ENCODE measurements at places on chromosomes 2 and 18.
A peak's percentile ranks its signal among the peaks of the same experiment; 100 is the strongest.

DNA sequence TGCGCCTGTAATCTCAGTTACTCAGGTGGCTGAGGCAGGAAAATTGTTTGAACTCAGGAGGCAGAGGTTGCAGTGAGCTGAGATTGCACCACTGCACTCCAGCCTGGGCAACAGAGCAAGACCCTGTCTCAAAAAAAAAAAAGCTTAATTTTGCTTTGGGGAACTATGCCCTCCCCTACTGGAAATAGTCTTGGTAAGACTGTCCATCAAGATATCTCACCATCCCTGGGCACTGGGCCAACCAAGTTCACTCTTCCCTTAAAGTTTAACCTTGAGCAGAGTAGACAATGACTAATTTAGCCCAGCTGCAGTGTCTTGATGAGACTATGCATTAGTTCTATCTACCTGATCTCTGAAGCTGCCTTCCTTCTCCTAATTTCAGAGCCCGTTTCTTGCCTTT, 44.7 kb downstream of the ASXL2 start:
- DNase-seq: no peak

GRCh38 chr2:1731963-1732768, 12.1 kb downstream of the PXDN start:
- no peak for DNase-seq

DNA sequence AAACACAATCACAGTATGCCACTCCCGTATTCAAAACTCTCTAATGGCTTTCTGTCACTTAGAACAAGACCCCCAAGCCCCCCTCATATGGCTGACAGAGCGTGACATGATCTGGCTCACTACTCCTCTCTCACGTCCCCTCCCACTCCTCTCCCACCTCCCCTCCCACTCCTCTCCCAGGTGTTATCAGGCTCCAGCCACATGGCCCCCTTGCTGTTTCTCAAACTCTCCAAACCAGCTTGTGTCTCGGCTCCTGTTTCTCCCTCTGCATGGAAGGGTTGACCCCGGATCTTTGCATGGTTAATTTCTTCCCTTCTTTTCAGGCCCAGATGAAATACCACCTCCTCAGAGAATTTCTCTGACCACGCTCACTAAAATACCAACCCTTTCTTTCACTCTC, 180.8 kb downstream of the SLC8A1 start:
- DNase-seq: no peak

- DNase-seq: no peak
Measured at GRCh38 chr2:190537765-190538164, 3.2 kb upstream of the NEMP2 start.

DNA sequence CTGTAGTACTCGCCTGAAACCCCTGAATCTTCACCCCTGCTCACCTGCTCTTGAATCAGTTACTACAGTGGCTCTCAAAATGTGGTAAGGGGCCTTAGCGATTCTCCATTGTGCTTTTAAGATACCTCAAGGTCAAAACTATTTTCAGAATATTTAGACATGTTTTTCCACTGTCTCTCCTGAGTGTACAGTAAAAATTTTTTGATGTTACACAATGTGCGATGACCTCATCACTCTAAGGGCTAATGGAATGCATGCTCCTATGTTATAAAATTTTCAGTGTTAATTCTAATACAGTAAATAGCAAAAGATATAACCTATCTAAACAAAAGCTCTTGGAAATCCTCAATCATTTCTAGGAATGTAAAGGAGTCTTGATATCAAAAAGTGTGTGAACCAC, 336.9 kb upstream of the PKDCC start:
- DNase-seq: no peak

GRCh38 chr18:56632070-56633022, 6.0 kb downstream of the TXNL1 start:
- no peak for DNase-seq

GRCh38 chr2:10271946-10272345, 30.8 kb upstream of the HPCAL1 start:
- no peak for DNase-seq

GRCh38 chr18:8526332-8526731, 82.9 kb upstream of the RAB12 start:
- no peak for DNase-seq

- peak; percentile 35 for DNase-seq
Measured at GRCh38 chr2:197286805-197287595, 23.6 kb downstream of the ANKRD44 start.

- no peak for DNase-seq
Measured at GRCh38 chr2:159322419-159322818, 35.9 kb upstream of the WDSUB1 start.

GRCh38 chr2:200839513-200839912, 24.9 kb downstream of the CLK1 start:
- DNase-seq: no peak

DNA sequence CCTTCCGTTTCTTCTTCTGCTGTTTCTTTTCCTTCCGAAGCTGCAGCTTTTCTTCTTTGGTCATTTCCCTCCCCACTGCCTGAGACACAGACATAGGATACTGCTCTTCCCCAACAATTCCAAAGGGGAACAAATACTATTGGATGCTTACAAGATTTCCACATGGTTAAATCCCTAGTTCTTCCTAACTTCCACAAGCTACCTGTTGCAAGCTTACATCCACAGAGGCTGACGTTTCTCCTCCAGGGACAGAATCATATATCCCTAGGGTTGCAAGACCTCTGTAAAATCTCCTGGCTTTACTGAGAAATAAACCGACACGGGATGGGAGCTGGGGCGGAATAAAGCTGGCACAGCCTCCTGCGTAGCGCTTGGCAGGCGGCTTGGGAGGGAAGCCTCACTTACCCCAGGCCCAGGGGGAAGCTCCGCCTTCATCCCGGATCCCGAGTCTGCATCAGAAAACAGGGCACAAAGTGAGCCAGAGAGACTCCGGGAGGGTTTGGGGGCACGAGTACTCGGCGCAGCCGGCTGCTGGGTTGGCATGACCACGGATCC, 590 bp downstream of the EIF2B4 start:
- no peak for DNase-seq

DNA sequence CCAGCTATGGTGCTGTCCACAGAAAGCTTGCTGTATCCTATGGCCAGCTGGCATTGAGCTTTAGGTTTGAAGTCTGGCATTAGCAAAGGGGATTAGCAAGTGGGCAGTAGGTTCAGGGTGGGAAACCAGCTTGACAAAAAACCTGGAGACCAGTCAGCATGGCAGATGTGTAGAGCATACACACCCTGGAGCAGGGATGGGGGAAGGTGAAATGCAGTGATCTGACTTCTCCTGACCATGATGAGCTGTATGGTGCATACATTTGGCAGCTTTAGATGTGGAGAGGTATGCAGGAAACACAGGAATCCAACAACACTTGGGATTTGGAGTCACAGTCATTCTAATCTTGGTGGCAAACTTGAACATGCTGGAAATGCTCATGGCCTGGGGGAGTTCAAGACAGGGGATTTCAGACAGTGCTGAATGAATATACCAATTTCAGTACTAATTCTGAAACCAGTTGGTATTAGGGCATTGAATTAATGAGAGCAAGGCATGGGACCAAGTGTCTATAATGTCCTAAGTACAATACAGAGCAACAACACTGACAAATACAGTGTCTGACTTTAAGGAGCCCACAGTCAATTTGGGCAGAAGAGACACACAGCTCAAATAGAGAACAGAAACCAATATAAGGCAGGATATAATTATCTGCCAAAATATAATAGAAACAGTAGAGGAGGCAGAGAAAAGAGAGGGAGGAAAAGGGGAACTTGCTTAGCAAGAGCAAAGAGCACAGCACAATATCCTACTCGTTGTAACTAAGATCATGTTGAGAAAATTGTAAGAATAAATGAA, 11.8 kb downstream of the ARHGAP15 start:
- no peak for DNase-seq

DNA sequence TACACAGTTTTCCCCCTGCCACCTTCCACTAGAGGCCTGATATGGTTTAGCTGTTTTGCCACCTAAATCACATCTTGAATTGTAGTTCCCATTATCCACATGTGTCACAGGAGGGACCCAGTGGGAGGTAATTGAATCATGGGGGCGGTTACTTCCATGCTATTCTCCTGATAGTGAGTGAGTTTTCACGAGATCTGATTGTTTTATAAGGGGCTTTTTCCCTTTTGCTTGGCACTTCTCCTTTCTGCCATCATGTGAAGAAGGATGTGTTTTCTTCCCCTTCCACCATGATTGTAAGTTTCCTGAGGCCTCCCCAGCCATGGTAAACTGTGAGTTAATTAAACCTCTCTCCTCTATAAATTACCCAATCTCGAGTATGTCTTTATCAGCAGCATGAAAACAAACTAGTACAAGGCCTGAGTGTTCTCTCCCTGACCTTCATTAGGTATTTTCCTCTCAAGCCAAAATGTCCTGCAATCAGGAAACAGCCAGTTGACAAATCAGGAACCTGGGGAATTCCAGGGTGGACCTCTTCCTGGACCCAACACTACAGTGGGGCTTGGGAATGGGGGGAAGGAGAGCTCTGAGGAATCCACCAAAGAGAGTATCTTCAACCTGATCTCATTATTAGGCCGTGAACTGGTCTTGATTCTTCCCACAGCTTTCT, 129.9 kb downstream of the TXNL1 start:
- no peak for DNase-seq

DNA sequence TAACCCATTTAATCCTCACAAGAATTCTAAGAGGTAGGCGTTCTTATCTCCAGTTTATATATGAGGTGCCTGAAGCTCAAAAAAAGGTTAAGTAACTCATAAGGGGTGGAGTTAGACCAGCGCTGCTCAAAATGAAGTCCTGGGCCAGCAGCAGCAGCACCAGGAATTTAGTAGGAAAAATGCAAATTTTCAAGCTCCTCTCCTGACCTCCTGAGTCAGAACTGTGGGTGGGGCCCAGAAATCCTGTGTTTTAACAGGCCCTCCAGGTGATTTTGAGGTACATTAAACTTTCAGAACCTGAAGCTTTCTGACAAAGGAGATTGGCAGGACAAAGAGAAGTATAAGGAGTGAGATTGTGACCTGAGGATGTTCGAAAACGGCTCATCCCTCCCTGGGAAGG, 66.0 kb upstream of the CCDC85A start:
- DNase-seq: no peak

- DNase-seq: peak; percentile 35
Measured at GRCh38 chr18:79393635-79394533, 1.8 kb upstream of the NFATC1 start.

DNA sequence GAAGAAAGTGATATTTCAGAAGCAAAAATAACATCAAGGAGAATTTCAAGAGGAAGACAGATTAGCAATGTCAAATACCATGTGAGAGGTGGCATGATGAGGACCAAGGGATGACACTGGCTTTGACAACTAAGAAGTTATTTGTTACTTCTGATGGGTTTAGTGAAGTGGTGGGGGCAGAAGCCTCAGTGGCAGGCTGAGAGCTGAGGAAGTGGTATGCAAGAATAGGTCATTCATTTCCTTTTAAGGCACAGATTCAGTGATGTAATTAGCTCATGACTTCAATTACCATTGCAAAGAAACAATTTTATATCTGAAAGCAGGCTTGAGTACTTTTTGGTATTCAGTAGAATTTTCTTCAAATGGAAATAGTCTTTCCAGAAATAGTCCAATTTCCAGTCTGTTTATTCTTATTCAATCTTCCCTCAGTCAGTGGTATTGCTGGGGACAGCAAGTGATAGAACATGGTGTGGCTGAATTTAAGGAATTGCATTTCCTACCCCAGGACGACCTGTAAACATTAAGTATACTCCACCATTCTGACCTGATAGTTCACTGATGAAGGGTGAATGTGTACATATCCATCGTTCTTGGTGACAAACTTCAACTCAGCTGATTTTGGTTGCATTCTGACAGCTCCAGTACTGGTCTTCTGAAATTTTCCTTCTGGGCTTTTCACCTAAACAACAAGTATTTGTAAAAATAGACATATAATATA, 28.2 kb downstream of the GEMIN6 start:
- DNase-seq: no peak

DNA sequence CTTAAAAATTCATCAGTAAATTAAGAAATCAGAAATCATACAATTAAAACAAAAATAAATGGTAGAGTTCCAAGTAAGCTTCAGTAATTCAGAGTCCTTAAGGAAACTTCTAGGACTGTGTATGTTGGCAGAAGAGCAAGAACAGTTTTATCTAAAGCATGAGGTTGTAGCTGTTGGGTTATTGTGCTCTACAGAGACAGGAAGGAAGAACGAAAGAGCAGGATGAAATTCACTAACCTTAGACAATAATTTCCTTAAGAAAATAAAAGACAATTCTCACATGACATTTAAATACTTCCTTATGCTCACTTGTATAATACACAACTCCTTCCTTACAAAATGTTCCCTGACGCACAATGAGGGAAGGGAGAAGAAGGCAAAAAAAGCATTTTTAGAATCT, 133.4 kb downstream of the STK39 start:
- DNase-seq: no peak

- no peak for DNase-seq
Measured at GRCh38 chr2:174053355-174054151, 88.4 kb upstream of the SP3 start.

All from stimulated activated CD8-positive, alpha-beta memory T cell treated with anti-CD3 and anti-CD28 coated beads, Interleukin-7, amount 100 ng/mL, for 4 hours (primary cell).